ENCODE measurements at places on chromosomes 6 and 20. TPM values are rescaled to one million over a fixed set of nuclear protein-coding genes. Genes with fewer than 3 reads are reported as not detected.

GRCh38 chr6:160583794-160584193, 80.3 kb downstream of the LPA start:
- no peak overlapping the region for H3K4me3 ChIP-seq
- no peak overlapping the region for H3K27ac ChIP-seq
- no peaks in the 10 kb centered on the region for H3K27me3 ChIP-seq
- H3K36me3 ChIP-seq, result no peaks in the 10 kb centered on the region

GRCh38 chr6:80263585-80263984, 157.1 kb downstream of the BCKDHB start:
- H3K36me3 ChIP-seq, result no peaks in the 10 kb centered on the region
- H3K4me3 ChIP-seq, result no peak overlapping the region
- no peak for DNase-seq
- H3K27me3 ChIP-seq, result no peaks in the 10 kb centered on the region

DNA sequence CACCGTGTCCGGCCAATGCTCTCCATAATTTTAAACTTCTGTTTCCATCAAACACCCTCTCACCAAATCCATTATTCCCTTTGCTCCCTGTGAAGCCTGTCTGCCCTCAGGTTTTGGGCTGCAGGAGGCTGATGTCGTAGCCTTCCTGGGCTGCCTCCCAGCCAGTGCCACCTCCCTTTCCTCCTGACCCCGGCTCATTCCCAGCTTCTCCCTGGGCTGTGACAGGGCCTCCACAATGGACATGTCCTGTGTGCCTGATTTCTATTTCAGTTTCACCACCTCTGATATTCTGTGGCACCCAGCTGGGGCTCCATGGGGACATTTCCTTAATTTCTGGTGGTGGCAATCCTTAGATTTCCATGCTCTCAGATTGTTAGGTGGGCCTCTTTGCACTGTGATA, 28.8 kb downstream of the IL20RA start:
- H3K4me1 ChIP-seq, result no peaks in the 10 kb centered on the region
- H3K36me3 ChIP-seq, result no peaks in the 10 kb centered on the region
- DNase-seq, result no peak

GRCh38 chr6:130377371-130377770, 11.6 kb downstream of the TMEM200A start:
- DNase-seq, result no peak
- no peaks in the 10 kb centered on the region for H3K27me3 ChIP-seq
- H3K4me3 ChIP-seq, result no peak overlapping the region

DNA sequence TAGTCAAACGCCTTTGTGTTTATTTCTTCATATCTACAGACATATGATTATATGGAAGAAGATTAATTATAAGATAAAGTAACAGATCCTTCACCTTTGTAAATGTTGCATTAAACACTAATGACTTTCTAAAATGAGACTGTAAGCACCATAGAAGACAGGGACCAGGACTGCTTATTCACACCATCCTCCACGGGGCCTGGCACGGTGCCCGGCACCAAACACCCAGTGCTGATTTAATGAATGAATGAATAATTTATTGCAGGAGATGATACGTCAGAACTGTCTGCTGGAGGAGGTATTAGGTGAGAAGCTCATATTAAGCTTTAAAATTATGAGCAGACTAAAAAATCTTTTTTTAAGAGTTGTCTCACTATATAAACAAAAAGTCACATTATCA, 88.3 kb downstream of the SLX4IP start:
- no peak overlapping the region for H3K4me3 ChIP-seq
- peaks cover 55% of the 10 kb centered on the region for H3K4me1 ChIP-seq
- H3K36me3 ChIP-seq, result no peaks in the 10 kb centered on the region
- no peaks in the 10 kb centered on the region for H3K27me3 ChIP-seq
- DNase-seq, result peak; percentile 82
- peak overlapping the region; percentile 35 for H3K27ac ChIP-seq

- no peaks in the 10 kb centered on the region for H3K36me3 ChIP-seq
- no peaks in the 10 kb centered on the region for H3K4me1 ChIP-seq
- H3K27ac ChIP-seq, result no peak overlapping the region
- DNase-seq, result no peak
Measured at GRCh38 chr6:129920103-129920798, 59.1 kb upstream of the TMEM244 start.

- H3K27ac ChIP-seq, result no peak overlapping the region
- H3K27me3 ChIP-seq, result no peaks in the 10 kb centered on the region
- H3K4me1 ChIP-seq, result no peaks in the 10 kb centered on the region
- DNase-seq, result no peak
Measured at GRCh38 chr6:169862892-169863525, 111.6 kb downstream of the ERMARD start.

DNA sequence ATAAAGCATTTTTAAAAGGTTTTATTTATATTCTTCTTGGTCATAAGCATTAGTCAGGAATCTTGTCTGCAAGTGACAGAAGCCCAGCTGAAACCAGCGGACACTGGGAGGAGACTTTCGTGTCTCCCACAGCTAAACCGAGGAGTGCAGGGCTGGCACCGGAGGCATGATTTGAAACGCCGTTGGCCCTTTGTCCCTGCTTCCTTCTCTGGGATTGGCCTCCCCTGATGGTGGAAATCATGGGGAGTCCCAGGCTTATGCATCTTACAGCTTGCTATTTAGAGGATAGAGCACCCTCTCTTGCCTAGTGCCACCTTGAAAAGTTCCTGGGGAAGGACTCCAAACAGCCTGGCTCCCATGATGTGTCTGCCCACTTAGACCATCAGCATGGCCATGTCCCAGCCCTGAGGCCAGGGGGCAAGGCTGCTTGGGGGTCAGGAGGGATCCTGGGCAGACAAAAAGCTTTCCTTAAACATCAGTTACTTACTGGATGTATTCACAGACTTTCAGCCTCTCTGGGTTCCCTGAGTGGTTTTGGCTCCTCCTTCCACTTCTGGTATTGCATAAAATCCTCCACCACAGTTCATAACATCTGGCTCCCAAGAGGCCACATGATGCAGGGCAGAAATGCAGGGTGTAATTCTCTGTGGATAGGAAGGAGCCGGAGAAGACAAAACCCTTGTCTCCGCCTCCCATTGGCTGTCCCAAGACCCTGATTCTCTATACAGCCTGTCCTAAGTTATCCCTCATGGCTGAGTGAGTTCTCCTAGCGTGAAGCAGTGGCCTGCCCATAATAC, 49.3 kb upstream of the INSM1 start:
- no peaks in the 10 kb centered on the region for H3K36me3 ChIP-seq
- no peak overlapping the region for H3K4me3 ChIP-seq
- no peak for DNase-seq
- H3K27me3 ChIP-seq, result no peaks in the 10 kb centered on the region
- H3K27ac ChIP-seq, result no peak overlapping the region

- no peaks in the 10 kb centered on the region for H3K36me3 ChIP-seq
- DNase-seq, result no peak
- H3K4me1 ChIP-seq, result no peaks in the 10 kb centered on the region
- no peak overlapping the region for H3K4me3 ChIP-seq
Measured at GRCh38 chr20:47405775-47406325, 49.4 kb upstream of the ZMYND8 start.

DNA sequence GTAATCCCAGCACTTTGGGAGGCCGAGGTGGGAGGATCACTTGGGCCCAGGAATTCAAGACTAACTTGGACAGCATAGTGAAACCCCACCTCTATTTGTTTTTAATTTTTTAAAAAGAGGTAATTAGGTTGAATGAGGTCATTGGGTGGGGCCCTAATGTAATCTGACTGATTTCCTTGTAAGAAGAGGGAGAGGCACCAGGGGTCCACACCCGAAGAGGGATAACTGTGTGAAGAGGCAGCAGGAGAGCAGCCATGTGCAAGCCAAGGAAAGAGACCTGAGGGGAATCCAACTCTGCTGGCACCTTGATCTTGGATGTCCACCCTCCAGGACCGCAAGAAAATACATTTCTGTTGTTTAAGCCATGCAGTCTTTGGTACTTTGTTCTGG, 63.4 kb downstream of the QRSL1 start:
- no peaks in the 10 kb centered on the region for H3K27me3 ChIP-seq
- H3K4me1 ChIP-seq, result no peaks in the 10 kb centered on the region
- no peak overlapping the region for H3K27ac ChIP-seq
- no peak overlapping the region for H3K4me3 ChIP-seq
- no peak for DNase-seq

GRCh38 chr6:25315194-25316177, 36.3 kb downstream of the CARMIL1 start:
- peaks cover 41% of the 10 kb centered on the region for H3K4me1 ChIP-seq
- no peak overlapping the region for H3K4me3 ChIP-seq
- peak; percentile 40 for DNase-seq
- no peak overlapping the region for H3K27ac ChIP-seq
- no peaks in the 10 kb centered on the region for H3K27me3 ChIP-seq

DNA sequence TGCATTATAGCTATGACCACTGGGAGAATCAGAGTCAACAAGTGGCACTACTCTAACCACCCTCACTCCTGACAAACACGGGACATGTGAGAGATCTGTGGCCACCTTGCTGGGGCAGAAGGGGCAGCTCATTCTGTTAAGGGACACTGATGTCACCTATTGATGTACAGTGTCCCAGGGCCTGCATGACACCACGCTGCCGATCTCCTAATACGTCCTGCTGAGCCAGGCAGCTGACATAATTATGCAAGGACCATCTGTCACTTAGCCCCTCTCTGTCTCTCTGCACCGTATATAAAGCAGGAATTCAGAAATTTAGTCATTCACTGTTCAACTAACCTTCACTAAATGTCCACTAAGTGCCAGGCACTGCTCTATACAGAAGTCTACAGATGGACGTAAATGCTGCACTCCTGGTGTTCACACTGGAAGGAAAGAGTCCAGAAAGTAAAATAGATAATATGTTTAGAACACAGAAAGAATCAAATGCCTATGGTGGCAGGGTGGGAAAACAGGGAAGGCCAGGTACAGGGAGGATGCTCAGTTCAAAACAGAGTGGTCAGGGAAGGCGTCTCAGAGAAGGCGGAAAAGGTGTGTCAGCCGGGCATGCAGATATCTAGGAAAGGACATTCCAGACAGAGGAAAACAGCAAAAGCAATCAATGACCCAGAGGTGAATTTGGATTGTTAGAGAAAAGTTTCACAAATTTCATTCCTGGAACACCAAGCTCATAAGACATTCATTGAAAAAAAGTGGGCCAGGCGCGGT, 173.8 kb downstream of the ZNF217 start:
- no peaks in the 10 kb centered on the region for H3K27me3 ChIP-seq
- H3K36me3 ChIP-seq, result no peaks in the 10 kb centered on the region
- no peaks in the 10 kb centered on the region for H3K4me1 ChIP-seq
- no peak for DNase-seq

- H3K27me3 ChIP-seq, result no peaks in the 10 kb centered on the region
- H3K36me3 ChIP-seq, result no peaks in the 10 kb centered on the region
- no peak overlapping the region for H3K27ac ChIP-seq
- H3K4me1 ChIP-seq, result peaks cover 6% of the 10 kb centered on the region
- no peak for DNase-seq
- H3K4me3 ChIP-seq, result peak overlapping the region; percentile 72
Measured at GRCh38 chr6:36886950-36887618, 1.3 kb downstream of the C6orf89 start.

DNA sequence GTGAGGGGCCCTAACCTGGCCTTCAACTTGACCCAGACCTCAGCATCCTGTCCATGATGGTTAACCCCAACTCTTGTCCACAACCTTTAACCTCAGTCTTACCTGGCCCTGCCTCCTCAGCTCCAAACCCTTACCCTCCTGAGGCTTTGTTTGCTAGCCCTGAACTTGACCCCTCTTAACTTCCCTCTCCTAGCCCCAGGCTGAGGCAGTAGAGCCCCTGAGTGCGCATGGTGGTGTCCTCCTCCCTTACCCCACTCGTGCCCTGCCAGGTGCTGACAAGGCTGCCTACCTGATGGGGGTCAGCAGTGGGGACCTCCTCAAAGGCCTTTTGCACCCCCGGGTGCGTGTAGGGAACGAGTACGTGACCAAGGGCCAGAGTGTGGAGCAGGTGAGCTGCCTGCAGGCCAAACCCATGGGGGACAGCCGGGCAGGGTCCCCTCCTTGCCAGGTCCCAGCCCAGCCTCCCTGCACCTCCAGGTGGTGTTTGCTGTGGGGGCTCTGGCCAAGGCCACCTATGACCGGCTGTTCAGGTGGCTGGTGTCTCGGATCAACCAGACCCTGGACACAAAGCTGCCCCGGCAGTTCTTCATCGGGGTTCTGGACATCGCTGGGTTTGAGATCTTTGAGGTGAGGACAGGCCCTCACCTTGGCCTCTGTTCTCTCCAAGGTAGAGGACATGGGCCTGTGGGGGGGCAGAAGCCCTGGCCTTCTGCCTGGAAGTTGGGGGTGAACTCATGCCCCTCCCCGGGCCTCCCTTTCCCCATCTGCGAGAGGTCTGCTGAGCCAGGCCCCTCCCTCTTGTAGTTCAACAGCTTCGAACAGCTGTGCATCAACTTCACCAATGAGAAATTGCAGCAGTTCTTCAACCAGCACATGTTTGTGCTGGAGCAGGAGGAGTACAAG, 31.9 kb downstream of the MYH7B start:
- no peaks in the 10 kb centered on the region for H3K4me1 ChIP-seq
- no peak for DNase-seq
- no peaks in the 10 kb centered on the region for H3K27me3 ChIP-seq
- no peaks in the 10 kb centered on the region for H3K36me3 ChIP-seq
- no peak overlapping the region for H3K4me3 ChIP-seq

- no peak overlapping the region for H3K4me3 ChIP-seq
- H3K27ac ChIP-seq, result no peak overlapping the region
- no peaks in the 10 kb centered on the region for H3K27me3 ChIP-seq
- DNase-seq, result no peak
- no peaks in the 10 kb centered on the region for H3K4me1 ChIP-seq
Measured at GRCh38 chr6:101422811-101423210, 29.3 kb downstream of the GRIK2 start.

DNA sequence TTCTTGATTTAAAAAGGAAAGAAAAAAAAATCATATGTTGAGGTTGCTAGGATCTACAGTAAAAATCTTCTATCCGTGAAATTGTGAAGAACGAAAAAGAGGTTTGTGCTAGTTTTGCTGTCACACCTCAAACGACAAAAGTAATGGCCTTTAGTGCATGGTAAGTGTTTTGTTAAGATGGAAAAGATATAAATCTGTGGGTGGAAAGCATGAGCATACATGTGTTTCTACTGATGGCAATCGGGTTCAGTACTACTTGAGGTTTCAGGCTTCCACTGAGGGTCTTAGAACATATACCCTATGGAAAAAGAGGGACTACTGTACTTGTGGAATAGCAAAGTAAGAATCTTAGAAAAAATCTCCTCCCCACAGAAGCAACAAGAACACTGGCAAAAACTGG, 58.0 kb downstream of the AHI1 start:
- no peak for DNase-seq
- no peak overlapping the region for H3K27ac ChIP-seq
- no peaks in the 10 kb centered on the region for H3K4me1 ChIP-seq
- no peak overlapping the region for H3K4me3 ChIP-seq
- no peaks in the 10 kb centered on the region for H3K27me3 ChIP-seq

MEP1A gene
- not detected for total RNA-seq

HLA-DQB1 gene
- total RNA-seq, result not detected

KHDRBS2 gene
- total RNA-seq, result not detected

FKBP1C gene
- total RNA-seq, result 0.28 TPM

C6orf132 gene
- 0.04 TPM for total RNA-seq

MPIG6B gene
- total RNA-seq, result not detected

KHDC1L gene
- total RNA-seq, result not detected

Data from A673 (cell line).